Right forelimb (tissue), 1 donor: ENCODE measurements at places on chromosomes 2 and 18.

- DNase-seq: no peak
Observed at GRCh38 chr2:10167316-10167715, 44.8 kb downstream of the RRM2 start.

DNA sequence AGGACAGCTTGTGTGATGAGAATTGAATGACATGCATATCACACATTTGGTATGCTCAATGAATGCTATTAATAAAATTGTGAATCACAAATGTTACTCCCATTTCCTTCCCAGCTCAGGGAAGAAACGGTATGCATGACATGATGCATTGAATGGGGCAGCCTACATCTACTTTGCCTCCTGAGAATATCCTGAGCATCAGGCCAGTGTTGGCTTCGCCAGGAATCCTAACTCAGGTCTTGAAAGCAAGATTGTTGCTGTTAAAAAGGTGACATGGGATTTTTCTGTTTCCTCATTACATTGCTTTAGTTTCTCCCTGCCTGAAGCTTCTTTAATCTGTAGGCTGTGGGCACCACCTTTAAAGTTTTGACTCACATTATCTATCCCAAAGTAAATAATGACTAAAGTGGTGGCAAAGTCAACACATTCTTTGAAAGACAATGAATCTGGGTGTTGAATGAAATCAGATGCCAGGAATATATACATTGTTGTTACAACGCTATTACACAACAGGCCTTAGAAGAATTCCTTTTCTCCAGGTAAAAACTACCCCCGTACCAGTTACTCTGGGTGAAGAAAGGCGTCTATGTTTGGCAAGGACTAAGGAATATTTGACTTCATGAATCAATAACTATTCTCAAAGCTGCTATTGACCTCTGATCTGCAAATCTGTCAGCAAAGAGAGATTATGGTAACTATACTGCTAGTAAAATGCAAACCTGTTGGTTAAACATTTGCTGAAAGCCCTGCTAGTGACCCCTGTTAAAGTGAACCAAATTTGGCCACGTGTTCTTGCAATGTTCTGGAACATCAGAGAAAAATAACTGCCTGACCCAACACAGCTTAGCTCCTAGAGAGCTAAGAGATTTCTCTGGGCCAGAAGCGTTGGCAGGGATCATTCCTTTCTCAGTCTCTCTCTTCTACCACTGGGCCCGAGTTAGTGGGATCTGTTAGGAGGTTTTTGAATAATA lies 30.5 kb upstream of the NEDD4L start:
- no peak for DNase-seq

DNA sequence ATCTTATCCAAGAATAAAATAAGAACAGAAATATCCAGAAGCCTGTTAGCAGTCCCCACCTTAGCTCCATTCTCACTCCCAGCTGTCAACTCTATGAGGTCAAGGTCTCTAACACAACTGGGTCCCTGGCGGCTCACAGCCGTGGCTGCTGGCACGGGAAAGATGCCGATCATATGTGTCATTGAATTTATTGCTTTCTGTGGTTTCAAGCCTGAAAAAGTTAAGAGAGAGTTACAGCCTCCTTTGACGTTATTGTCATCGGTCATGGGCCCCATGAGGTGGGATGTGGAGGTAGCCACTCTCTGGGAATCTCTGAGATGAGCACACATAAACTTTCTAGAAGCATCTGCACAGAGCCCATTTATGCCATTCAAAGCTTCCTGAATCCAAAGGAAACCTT lies 28.7 kb upstream of the CABLES1 start:
- DNase-seq: no peak

- DNase-seq: no peak
Observed at GRCh38 chr18:13324880-13325279, 106.3 kb downstream of the LDLRAD4 start.

DNA sequence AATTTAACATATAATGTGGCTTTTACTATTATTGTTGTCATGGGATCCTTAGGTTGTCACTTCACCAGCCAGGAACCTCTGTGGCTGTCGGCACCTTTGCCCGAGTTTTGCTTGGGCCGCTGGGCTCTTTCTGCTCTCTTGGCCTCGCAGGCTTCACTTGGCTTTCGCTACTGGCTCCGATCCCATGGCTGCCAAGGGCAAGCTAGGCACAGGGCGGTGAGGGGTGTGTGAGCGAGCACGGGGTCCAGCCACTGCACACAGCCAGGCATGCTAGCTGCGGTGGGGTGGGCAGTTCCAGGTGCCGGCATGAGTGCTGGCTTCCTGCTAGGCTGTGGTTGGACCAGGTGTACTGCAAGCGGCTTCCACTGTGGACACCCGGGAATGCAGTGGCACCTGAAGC lies 23.4 kb upstream of the RAPGEF4 start:
- DNase-seq: no peak

DNA sequence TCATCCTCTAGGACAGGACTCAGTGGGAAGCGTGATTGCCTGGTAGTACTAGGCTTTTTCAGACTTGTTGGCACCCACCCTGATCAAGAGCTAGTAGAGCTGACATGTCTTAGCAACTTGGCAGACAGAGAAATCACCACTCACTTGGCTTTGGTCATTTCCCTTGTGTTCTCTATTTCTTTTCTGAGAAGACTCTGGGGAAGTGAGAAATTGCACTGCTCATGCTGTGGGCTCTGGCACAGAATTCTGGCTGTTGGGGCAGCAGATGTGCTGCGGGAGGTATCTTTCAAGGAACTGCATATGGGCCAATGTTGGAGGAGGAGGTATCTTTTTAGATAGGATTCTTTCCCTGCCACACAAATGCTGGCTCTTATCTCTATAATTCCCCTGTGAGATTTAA lies 529.1 kb upstream of the MEX3C start:
- no peak for DNase-seq

- DNase-seq: no peak
Observed at GRCh38 chr18:3877678-3878077, 427.7 kb downstream of the TGIF1 start.

DNA sequence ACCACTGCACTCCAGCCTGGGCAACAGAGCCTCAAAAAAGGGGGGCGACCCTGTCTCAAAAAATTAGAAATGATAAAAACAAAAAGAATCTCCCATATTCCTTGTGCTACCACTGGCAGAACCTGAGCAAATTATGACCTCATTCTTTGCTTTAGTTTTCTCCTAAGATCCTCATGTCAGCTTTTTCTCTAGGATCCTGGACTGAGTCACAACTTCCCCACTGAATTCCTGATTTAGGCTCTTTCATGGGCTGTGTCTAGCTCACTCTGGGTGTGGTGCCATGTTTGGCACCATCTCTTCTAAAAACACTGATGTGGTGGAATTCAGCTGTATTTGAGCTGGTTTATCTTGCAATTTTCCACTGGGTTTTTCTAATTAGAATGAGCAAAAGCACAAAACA lies 37.1 kb downstream of the EXOC6B start:
- no peak for DNase-seq
